ENCODE measurements at places on chromosomes 1 and 21.

DNA sequence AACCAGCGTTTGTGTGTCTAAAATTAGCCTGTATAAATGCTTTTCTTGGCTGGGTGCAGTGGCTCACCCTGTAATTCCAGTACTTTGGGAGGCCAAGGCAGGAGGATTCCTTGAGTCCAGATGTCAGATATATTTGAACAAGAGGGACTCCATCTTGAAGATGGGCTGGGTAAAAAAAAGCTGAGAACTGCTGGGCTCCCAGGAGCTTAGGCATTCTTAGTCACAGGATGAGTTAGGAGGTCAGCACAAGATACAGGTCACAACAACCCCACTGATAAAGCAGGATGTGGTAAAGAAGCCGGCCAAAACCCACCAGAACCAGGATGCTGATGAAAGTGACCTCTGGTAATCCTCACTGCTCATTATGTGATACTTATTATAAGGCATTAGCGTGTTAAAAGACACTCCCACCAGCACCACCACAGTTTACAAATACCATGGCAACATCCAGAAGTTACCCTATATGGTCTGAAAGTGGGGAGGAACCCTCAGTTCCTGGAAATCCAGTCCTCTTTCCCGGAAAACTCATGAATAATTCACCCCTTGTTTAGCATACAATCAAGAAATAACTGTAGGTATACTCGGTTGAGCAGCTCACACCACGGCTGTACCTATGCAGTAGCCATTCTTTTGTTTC, 36.2 kb upstream of the ZNF496 start:
- DNase-seq: no peak

DNA sequence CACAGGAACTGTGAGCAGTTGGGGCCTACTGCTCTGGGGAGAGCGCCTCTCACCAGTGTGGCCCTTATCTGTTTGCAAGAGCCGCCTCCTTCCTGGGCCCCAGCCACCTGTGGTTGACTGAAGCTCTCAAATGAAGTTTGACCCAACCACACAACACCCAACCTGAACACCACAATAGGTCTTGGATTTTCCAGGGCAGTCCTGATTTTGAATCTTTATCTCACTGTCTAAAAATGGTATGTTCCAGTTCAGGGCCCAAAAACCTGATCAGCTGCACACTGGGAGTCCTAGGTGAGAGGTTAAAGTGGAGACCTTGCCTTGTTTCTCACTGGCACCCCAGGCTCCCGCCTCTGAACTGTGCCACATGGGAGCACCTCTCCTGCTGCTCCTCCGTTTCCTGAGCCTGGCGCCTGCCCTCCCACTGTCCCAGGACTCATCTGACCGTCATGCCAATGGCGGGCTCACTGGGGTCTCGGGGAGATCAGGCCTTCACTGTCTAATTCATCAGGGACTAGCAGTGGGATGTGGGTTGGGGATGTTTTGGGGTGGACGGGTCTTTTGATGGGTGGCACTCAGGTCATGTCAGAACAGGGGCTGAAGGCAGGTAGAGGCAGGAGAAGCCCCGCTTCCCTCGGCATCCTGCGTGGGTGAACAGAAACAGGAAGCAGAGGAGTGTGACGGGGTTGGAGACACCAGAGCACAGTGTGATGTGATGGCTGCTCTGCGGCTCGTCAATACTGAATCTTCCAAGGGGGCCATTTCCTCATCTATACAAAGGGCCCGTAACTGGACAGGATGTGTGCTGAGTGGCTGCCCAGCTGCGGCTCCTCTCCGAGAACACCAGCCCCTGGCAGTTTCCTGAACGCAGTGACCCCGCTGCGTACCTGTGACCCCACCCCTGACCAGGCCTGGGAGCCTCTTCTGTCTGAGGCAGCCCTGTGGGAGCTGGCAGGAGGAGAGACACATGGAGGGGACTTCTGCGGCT, 59.6 kb upstream of the ITPKB start:
- DNase-seq: no peak

DNA sequence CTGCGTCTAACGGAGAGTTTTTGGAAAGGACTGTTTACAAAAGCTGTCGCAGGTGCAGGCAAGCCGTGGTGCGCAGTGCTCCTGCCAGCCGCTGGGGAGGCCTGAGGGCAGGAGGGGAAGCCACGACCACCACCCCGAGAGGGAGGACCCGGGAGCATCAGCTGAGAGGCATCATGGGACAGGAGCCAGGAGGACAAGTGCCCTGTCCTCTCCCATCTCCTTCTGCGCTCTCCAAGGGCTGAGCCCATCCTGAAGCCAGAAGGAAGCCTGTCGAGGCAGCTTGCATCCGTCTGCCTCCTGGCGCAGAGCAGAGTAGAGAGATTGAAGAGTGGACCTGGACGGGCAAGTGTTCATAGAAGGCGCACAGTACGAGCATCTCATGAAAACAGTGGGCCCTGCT, 310.9 kb downstream of the KIF26B start:
- no peak for DNase-seq

DNA sequence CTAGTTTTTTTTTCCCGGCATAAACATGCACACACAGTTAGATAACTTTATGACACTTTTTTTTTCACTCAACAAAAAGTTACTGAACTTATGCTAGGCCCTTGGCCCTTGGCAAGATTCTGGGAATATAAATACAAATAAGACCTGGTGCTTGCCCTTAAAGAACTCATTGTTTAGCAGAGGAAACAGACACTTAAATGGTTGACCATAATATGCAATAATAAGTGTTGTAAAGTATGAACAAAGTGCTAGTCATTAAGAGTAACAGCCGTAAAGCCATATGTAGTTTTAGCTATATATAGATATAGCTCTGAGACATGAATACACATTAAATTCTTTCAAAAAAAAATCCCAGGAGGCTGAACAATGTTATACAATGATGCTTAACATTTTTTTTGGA, 198.3 kb downstream of the CYYR1 start:
- DNase-seq: no peak

DNA sequence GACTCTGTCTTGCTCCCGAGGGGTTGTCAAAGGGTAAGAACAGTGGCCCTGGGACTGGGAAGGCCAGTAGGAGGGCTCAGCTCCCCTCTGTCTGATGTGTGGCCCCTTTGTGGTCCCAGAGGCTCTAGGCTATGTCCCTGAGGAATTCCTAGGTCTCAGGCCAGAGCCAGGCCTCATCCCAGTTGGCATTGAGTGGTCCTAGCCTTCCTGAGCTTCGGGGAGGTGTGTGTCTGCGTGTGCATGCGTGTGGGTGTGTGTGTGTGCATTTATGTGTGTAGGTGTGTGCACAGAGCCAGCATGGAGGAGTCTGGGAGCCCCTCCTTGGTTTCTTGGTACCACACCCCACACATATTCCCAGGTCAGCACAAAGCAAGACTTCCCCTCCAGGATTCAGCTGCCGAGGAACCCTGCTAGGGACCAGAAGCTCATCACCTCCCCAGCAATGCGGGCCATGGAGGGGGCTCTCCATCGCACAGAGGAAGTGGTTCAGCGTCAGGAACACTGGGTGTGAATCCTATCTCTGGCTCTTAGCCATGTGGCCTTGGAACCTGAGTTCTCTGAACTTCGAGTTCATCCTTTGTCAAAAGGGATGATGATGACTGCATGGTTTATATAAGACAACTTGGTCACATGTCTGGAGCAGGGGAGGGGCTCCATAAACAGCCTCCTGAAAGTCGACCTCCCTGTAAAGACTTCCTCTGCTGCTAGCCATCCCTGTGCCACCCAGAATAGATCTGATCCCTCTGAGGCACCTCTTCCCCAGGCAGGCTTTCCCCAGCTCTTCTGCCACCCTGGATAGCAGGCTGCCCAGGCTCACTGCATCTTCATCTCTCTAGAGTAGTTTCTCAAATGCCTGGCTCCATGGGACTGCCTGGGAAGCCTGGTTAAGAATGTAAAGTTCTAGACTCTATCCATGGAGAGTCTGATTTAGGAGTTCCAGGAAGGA, 8.3 kb upstream of the EPS8L3 start:
- no peak for DNase-seq

DNA sequence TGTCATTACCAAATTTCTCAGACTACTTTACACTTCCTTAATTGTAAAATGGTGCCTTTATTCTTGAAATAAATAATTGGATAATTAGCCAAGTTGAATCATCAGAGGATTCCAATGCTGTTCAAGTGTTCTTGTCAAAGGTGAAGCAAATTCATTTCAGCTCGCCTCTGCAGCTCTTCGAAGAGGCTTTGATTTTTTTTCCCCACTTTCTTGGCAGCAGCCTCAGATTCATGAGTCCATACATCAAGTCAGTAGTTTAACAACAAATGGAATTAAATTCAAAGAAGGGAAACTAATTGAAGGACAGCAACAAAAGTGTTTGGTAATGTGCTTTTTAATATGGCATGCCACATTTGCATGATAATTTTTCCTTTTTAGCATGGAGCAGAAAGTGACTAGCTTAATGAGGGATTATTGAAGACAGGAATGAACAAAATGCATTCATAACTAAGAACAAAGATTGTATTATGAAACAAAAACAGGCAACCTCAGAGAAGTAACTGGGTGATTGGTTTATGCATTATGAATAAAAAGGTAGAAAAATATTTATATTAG, 239.0 kb downstream of the USH2A start:
- no peak for DNase-seq

DNA sequence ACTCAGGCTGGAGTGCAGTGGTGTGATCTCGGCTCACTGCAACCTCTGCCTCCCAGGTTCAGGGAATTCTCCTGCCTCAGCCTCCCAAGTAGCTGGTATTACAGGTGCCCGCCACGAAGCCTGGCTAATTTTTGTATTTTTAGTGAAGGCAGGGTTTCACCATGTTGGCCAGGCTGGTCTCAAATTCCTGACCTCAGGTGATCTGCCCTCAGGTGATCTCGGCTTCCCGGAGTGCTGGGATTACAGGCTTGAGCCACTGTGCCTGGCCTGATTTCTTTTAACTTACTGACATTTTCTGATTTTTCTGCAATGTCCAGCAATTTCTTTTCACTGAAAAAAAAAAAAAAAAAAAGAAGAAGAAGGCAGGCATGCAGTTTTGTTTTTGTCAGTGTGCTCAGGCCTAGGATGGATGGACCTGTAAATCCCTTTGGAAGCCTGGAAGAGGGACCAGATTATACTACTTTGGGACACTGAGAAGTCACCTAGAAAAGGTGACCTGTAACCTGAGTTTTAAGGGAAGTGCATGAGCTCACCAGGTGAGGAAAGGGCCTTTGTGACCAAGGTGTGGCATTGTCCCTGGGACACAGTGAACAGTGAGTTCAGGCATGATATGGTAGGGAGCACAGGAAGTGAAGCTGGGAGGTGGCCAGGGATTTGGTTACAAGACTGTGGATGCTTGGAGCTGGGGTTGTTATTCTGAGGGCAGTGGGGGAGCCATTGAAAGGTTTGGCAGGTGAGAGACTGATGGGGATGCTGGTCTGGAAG, 2.7 kb upstream of the TMEM61 start:
- DNase-seq: no peak

DNA sequence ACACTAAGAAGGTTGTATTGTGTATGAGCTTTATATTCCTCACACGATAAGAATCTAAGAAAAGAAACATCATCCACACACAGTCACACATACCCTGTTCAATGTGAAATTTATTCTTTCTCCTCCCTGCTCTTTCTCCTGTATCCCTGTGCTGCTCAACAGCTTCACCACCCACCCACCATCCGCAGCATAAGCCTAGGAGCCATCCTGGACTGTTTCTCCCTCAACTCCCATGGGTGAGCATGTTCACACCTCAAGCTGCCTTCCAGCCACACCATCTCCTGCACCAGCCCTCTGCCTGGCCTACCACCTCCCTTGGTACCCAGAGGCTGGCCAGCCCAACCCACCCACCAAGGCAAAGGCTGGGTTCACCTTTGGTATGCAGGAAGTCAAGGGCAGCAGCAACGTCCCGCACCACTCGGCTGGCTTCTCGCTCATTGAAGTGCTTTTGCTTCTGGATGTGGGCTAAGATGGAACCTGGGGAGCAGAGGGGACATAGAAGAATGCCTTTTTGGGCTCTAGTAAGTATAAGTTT, 20.3 kb upstream of the KNCN start:
- no peak for DNase-seq

DNA sequence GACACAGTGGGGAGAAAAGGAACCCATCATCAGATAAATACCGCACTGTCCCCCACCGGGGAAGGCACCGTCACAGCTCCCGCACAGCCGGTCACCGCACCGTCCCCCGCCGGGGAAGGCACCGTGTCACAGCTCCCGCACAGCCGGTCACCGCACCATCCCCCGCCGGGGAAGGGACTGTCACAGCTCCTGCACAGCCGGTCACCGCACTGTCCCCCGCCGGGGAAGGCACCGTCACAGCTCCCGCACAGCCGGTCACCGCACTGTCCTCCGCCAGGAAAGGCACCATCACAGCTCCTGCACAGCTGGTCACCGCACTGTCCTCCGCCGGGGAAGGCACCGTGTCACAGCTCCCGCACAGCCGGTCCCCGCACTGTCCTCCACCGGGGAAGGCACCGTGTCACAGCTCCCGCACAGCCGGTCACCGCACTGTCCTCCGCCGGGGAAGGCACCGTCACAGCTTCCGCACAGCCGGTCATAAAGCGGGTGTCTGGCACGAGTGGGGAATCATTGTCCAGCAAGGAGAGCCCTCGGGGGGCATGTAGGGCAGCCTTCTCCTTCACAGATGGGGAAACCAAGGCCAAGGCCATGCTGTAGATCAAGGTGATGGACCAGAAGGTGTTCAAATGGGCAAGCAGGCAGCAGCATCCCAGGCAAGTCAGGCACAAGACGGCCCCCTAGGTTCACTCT, 280.1 kb downstream of the NPHP4 start:
- no peak for DNase-seq

DNA sequence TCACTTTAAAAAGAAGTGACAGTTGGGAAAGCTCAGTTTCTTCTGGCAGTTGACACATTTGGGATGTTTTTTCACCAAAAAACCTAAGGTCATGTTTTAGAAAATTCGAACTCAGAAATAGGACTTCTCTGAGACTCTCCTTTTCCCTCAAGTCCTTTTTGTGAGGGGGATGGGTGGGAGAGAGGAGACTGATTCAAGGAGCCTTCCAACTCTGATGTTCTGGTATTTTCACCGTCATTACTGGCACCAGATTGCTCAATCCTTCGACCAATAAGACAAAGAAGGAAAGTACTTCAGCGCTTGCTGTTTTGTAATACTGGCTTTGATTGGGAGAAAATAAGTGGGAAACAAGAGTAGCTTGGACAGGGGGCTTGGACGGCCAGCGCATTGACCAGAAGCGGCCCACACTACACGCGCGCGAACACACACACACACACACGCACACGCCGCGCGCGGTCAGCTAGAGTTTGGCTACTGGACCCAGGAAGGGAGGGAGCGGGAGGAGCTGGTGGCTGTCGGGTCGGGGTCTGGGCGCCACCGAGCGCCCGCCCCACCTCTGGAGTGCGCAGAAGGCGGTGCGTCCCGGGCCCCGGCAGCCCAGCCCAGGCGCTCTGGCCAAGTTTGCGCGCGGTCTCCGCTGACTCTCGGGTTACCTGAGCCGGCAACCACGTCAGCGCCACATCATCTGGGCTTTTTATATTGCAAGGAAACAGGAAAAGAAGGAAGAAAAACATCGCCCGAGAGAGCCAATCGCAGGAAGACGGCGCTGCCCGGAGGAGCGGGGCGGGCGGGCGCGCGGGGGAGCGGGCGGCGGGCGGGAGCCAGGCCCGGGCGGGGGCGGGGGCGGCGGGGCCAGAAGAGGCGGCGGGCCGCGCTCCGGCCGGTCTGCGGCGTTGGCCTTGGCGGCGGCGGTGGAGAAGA, at the start of gene KCNK1:
TSS of gene KCNK1 (plus strand) at position 855 of the 921 bp plus-strand sequence. CDS start at position 921, 66 bp downstream.
- no peak for DNase-seq
